Kidney capillary endothelial cell (primary cell): ENCODE measurements at places on chromosomes 7 and 10.

- no peak for DNase-seq
Observed at GRCh38 chr7:67854221-67855178, 857.9 kb downstream of the TYW1 start.

GRCh38 chr10:122636953-122637352 lies 62.7 kb downstream of the C10orf120 start:
- no peak for DNase-seq

- peak; percentile 50 for DNase-seq
Observed at GRCh38 chr10:77756319-77757232, 119.0 kb upstream of the KCNMA1 start.

DNA sequence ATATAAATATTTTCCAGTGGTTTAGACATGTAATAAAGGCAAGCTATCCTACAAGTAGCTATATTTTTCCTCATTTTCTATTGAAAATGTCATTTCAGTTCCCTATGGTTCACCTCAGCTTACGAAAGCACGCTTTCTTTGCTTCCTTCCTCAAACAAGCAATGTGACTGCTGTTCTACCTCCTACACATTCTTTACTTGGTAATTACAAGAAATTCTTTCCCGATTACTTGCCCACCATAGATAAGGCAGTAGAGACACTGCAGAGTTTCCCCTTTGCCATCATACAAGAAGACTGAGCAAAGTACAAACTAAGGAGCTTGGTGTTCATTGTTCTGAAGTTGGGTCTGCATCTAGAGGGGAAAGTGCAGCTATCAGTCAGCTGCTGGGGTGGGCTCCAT lies 249.4 kb downstream of the CRPPA start:
- no peak for DNase-seq

GRCh38 chr10:805620-806305 lies 116.3 kb upstream of the DIP2C start:
- no peak for DNase-seq

DNA sequence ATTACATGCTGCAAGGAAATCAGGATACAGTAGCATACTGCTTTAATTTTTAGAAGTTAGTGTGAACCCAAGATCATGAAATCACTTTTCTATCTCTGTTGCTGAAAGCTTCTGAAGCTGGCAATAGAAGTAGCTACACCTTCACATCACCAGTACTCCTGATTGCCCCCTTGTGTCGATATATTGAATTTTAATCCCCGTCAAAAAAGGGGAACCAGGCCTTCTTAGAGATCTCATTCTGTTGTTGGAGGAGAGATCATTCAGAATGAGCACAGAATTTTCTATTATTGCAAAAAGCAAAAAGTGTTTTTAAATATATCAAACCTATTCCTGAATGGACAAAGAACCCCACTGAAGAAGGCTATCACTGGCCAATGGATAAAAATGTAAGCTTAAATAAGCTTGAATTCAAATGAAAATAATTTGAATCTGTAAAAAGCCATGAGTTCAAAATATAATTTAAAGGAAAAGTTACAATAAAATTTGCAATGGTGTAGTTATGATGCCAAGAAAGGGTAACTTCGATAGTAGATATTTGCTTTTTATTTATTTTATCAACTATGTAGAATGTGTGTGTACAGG lies 39.7 kb upstream of the TEX47 start:
- peak; percentile 0 for DNase-seq

DNA sequence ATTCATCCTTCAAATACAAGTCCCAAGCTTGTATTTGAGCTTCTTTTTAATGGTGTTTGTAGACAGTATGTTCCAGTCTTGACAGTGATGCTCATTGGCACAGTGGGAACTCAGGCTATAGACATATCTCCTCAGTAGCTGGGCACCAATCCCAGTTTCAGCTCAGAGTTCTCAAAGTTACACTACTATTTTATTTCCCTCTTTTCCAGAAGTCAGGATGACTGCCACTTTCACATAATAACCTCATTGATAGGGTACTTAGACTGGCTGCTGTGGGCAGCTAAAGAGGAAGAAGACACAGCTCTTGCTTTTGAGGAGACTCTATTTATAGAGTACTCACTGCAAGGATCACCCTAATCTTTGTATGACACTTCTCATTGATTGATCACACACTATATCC lies 2.4 kb downstream of the GBF1 start:
- no peak for DNase-seq

- DNase-seq: peak; percentile 5
Observed at GRCh38 chr7:12403287-12404181, at the start of gene VWDE. VWDE (minus strand) TSS chr7:12403865; CDS start chr7:12403716, 149 bp downstream.

GRCh38 chr10:24120646-24121045 lies 88.3 kb upstream of the KIAA1217 start:
- DNase-seq: no peak

- DNase-seq: no peak
Observed at GRCh38 chr7:125391921-125392320, 462.3 kb upstream of the POT1 start.

GRCh38 chr7:70416986-70417655 lies 714.8 kb upstream of the GALNT17 start:
- DNase-seq: no peak

DNA sequence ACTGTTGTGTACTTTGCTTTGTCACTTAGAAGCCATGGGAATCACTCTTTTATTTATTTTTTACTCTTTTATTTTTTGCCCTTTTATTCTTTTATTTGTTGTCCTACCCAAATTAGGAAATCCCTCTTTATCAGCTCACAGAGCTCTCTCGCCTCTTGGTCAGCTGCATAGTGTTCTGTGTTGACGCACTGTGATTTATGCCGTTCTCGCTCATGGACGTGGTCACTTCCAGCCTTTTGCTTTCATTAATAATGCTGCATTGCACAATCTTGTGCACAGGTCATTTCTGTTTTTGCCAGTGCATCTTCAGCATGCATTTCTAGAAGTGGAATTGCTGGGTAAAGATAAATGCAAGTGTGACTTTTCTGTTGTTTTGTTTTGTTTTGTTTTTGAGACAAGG lies 42.3 kb downstream of the FBH1 start:
- no peak for DNase-seq

GRCh38 chr10:132535065-132535651 lies 2.4 kb upstream of the INPP5A start:
- DNase-seq: no peak

GRCh38 chr7:157271991-157272324 lies 64.8 kb upstream of the DNAJB6 start:
- no peak for DNase-seq

- DNase-seq: no peak
Observed at GRCh38 chr10:27068217-27068891, 31.9 kb downstream of the ANKRD26 start.

DNA sequence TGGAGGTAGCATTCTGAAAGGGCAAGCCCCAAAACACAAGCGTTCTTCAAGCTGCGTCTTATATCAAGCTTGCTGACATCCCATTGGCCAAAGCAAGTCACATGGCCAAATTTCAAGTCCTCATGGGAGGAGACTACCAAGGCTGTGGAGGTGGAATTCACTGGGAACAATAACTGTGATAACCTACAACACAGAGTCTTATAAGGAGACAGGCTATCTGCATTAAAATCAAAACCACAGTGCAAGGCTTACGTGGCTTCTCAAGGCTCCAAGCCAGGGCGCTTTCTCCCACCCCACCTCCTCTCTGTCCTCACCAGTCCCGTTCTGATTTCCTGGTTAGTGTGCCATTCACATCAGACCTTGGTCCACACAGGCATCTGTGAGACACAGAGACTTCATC lies 39.4 kb downstream of the ADRB1 start:
- DNase-seq: no peak

DNA sequence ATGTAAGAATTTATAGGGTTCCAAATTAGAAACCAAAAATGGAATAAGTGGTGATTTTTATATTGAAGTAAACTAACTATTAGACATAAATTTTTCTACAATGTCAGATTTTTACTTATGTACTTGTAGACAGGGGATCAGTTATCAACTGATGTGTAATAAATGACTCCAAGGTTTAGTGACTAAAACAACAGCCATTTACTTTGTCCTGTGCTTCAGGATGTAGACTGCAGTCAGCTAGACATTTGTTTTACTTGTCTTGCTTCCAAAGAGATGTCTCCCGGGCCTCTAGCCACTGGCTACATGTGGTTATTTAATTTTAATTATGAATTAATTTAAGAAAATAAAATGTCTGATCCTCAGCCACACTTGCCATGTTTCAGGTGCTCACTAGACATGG lies 249.7 kb upstream of the IGFBP3 start:
- DNase-seq: no peak

- DNase-seq: no peak
Observed at GRCh38 chr7:35993113-35993512, 159.9 kb upstream of the EEPD1 start.

GRCh38 chr10:117590101-117590875 lies 47.7 kb downstream of the EMX2 start:
- DNase-seq: no peak

GRCh38 chr7:82234457-82235049 lies 209.0 kb downstream of the CACNA2D1 start:
- peak; percentile 50 for DNase-seq

GRCh38 chr7:1669954-1670893 lies at the start of gene ELFN1:
ELFN1 (plus strand) TSS chr7:1670277; CDS start chr7:1744597, 74,320 bp downstream.
- no peak for DNase-seq

GRCh38 chr10:84588971-84589370 lies 260.6 kb downstream of the CCSER2 start:
- no peak for DNase-seq

DNA sequence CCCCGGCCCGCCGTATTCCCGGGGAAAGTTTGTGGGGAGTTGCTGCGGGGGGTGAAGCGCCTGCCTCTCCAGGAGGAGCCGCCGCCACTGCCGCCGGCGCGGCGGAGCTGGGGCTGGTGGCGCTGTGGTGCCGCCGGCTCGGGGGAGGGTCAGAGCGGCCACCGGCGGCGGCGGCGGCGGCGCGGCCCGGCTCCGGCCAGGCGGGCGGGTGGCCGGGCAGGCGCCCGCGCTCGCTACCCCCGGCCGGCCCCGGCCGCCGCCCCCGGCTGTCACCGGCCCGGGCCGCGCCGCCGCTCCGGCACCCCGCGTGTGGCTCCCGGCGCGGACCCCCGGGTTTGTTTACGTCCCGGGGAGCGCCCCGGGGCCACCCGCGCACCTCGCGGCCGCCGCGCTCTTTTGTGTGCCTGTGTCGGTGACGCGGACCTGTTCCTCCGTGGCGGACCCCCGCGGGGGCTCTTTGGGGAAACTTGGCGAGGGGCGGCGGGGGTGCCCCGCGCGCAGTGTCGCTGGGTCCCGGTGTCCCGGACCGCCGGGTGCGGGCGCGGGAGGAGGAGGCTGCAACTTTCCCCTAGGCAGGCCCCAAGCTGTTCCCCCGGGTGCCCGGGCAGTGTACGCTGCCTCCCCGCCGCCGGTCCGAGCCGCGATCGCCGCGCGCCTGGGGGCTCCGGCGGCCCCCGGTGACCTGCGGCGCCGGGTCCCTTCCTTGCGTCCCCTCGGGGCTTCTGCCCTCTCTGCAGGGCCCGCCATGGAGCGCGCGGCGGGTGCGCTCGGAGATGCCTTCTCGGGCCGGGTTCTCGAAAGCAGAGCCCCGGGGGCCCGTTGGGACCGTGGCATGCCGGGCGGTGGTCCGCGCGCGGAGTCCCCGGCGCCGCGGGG lies 593 bp upstream of the CUX1 start:
- DNase-seq: no peak

- no peak for DNase-seq
Observed at GRCh38 chr7:139681463-139681755, 96.4 kb downstream of the HIPK2 start.

- peak; percentile 99 for DNase-seq
Observed at GRCh38 chr7:37031571-37032257, 307.4 kb upstream of the AOAH start.

DNA sequence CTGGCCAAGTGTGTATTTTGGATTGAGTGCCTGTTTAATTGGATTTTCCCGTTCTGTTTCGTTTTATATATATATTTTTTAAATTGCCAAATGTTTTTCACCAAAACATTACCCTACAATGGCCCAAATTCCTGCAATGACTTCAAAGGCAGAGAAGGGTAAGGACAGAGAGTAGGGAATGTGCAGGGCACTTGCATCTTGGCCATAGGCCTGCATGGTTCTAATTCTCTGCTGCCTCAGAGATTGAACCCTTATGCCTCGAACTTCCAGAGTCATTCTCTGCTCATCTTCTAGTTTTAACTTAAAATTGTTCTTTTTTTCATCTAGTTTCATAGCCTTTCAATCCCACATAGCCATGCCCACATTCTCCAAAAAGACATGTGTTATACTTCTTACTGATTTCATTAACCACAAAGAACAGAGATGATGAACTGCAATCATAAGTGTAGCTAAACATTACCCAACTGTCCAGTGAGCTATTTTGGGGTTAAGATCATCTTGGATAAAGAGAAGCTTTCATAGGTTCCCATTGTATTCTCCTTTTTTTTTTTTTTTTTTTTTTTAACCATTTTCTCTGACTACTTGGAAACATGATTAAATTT lies 177.6 kb downstream of the PLXDC2 start:
- no peak for DNase-seq

- no peak for DNase-seq
Observed at GRCh38 chr10:26621243-26621888, 76.1 kb upstream of the PDSS1 start.

DNA sequence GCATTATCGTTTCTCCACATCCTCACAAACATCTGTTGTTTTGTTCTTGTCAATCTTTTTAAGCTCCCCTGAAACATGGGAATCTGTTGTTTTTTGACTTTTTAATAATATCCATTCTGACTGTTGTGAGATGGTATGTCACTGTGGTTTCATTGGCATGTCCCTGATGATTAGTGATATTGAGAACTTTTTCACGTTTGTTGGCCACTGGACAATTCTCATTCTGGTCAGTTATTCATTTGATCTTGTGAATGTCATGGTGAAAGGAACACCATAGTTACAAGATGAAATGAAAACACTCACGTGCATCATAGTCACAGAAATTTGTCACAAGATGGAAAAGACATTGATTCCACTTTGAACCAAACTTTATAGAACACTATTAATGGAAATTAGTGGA lies 20.5 kb upstream of the SGCE start:
- DNase-seq: no peak

- DNase-seq: no peak
Observed at GRCh38 chr7:17710312-17710711, 230.0 kb downstream of the SNX13 start.

DNA sequence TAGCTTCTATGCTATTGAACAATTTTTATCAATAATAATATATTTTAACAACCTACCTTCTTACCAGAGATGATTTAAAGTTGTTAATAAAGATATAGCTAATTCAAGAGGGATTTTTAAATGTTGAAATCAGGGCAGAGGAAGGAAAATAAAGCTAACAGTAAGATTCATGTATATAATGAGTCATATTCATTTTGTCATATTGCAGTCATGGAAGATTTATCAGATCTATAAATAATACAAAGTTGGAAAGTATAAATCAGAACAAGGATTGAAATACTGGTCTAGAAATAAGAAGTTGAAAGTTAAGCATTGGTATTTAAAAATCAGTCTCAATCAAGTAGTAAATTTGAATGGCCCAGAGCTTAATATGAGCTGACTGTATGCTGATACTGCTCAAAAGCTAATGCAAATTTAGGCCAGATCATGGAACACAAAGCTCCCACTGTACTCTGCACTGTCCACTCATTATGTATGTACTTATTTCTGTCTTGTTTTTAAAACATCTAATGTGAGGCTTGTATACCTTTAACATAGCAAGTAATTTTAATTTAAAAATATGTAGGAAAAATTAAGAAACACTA lies 196.9 kb downstream of the ZEB1 start:
- DNase-seq: no peak

GRCh38 chr10:45418849-45419675 lies 45.0 kb downstream of the ALOX5 start:
- no peak for DNase-seq
